ENCODE measurements at places on chromosomes 3 and 15. TPM values are rescaled to one million over a fixed set of nuclear protein-coding genes. Genes with fewer than 3 reads are reported as not detected.

DTX3L gene
- 20.5 TPM for total RNA-seq

COL6A5 gene
- not detected for total RNA-seq

NPAP1 gene
- total RNA-seq, result 0.41 TPM

DNA sequence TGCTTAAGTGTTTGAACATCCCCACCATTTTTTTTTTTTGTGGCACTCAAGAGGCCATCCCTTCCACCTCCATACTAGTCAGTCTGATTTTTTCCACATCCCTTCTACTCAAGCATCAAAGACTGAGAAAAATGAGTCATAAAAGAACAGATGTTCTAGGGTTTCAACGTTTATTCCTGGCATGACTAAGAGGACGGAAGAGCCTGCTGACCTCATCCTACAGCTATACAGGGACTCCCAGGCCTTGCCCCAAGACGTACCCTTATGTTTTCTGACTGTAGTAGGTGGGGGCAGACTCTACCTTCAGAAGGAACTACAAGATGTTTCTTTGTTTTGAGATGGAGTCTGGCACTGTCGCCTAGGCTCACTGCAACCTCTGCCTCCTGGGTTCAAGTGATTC is 3.3 kb upstream of the ITPKA start:
- peaks cover 10% of the 10 kb centered on the region for H3K4me1 ChIP-seq
- no peak overlapping the region for H3K27ac ChIP-seq
- H3K27me3 ChIP-seq, result no peaks in the 10 kb centered on the region
- DNase-seq, result no peak
- H3K4me3 ChIP-seq, result no peak overlapping the region

- H3K4me1 ChIP-seq, result no peaks in the 10 kb centered on the region
- no peak overlapping the region for H3K4me3 ChIP-seq
- no peaks in the 10 kb centered on the region for H3K27me3 ChIP-seq
- peak overlapping the region; percentile 37 for H3K27ac ChIP-seq
- no peak for DNase-seq
- H3K36me3 ChIP-seq, result no peaks in the 10 kb centered on the region
These were observed 27.3 kb downstream of the STARD5 start for GRCh38 chr15:81296673-81297072.

TMEM207 gene
- not detected for total RNA-seq

USF3 gene
- total RNA-seq, result 25.2 TPM
